ENCODE measurements at places on chromosomes 7 and 10.

DNA sequence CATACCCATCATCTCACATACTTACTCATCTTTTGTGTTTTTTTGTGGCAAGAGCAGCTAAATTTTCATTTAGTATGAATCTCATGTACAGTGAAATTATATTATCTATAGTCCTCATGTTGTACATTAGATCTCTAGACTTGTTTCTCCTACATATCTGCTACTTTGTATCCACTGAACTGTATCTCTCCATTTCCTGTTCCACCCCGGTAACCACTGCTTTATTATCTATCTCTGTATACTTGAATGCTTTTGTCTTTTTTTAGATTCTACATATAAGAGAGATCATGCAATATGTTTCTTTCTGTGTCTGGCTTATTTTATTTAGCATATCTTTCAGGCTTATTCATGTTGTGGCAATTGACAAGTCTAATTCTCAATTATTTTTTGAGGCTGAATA, 125.1 kb downstream of the ANKRD7 start:
- no peak for DNase-seq

DNA sequence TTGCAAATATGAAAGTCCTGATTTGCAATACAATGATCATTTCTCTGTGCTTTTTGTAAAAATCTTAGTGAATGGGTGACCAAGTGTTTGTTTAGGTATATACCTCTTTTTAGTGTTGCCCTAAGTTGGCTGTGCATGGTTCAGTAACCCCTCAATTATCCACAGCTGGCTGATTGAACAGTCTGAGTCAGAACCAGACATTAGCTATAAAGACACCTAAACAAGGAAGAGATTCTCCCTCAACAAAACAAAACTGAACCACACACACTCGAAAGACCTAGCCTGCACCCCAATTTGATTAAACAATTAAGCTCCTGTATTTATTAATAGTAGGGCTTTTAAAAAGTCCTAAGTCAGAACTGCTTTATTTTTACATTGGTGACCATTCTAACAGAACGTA, 2.8 kb downstream of the RSBN1L start:
- DNase-seq, result no peak

GRCh38 chr10:128473911-128474310, 347.7 kb upstream of the MKI67 start:
- DNase-seq, result no peak

DNA sequence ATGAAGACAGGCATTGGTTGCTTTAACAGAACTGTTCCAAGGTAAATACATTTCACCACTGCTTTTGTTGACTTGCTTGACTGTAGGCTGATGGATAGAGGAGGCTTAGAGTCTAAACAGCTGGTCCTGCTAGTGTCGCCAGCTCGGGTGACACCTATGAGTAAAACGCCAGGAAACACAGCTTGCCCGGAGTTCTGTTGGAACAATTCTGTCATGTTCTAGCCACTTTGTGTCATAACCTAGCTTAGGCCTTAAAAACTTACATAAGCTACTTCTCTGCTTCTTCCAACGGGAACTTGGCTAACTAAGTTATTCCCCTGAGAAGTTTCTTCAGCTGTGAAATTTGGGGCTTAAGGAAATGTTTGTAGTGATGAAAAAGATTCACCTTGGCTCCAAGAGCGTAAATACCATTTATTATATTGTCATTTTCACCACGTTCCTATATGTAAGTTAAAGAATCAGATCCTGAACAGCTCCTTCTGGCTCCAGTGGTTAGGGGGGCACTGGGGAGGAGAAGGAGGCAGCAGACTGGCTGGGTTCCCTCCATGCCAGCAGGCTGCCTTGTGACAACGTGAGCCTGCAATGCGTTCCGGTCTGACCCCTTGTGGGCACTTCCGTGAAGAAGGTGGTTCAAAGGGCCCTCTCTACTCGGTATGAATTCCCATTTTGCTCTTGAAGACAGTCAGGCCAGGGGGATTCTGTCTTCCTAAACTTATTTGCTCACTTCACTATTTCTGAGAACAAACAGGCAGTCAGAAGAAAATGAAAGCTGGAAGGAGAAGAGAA, 253.2 kb downstream of the BMPER start:
- no peak for DNase-seq

DNA sequence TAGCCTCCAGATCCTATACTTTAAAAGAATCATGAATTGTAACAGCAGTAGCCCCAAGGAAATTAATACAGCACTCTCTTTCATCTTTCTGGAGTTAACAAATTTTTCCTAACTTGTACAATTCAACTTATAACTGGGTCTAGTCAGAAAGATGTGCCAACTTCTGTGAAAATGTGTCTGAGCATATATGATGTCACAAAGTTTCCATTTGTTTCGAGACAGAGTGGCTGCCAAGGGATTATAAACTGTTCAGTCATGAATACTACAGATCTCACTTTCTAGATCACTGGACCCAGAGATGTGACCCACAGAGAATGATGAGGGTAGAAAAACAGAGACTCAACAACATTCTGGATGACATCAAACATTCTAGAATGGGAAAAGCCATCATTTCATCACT, 249.2 kb upstream of the PHF14 start:
- no peak for DNase-seq

DNA sequence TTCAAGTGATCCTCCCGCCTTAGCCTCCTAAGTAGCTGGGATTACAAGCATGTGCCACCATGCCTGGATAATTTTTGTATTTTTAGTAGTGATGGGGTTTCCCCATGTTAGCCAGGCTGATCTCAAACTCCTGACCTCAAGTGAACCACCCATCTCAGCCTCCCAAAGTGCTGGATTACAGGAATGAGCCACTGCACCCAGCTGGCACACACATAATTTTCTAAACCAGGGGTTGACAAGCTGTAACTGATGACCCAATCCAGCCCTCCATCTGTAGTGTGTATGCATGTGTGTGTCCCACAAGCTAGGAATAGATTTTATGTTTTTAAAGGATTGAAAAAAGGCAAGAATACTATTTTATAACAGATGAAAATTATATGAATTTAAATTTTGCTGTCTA, 125.9 kb upstream of the INSYN2A start:
- no peak for DNase-seq

All from T-helper 17 cell (primary cell).